ENCODE measurements at places on chromosomes 5 and 9.

- DNase-seq, result no peak
Measured at GRCh38 chr9:33480976-33481375, 7.3 kb upstream of the NOL6 start.

- no peak for DNase-seq
Measured at GRCh38 chr9:76159293-76159926, 234.8 kb downstream of the RFK start.

- DNase-seq, result no peak
Measured at GRCh38 chr5:138833080-138833479, 42.1 kb downstream of the LRRTM2 start.

DNA sequence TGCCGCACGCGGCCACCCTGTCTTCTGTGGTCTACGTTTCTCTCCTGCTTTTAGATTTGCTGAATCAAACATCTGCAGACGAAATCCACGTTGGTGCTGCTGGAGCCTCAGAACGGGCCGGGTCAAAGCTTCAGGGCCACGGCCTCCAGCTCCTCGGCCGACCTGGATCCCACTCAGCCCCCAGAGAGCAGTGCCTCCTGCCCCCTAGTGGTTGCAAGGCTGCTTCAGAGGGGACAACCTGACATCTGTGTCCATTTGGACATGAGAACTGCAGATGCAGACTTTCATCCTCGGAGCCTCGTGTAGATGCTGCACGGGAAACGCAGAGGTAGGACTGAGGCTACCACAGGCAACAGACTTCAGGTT, 23.0 kb upstream of the SLC6A3 start:
- no peak for DNase-seq

DNA sequence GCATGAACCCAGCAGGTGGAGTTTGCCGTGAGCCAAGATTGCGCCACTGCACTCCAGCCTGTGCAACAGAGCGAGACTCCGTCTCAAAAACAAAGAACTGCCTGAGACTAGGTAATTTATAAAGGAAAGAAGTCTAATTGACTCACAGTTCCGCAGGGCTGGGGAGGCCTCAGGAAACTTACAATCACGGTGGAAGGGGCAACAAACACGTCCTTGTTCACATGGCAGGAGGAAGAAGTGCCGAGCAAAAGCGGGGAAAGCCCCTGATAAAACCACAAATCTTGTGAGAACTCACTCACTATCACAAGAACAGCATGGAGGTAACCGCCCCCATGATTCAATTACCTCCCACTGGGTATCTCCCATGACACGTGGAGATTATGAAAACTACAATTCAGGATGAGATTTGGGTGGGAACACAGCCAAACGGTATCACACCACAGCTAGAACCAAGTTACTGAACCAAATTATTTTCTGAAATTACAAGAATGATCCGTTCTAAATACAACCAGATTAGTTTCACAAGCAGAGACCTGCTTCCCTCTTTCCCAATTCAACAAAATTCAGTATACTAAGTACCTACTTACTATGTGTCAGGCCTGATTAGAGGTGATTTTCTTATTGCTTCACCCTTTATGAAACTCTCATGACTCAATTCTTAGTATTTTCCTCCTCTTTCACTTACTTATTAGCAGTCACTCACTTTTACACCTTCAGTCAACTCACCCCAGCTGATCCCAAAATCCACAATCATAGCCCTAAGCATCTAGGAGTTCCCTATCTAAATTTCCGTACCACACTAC, 8.4 kb downstream of the UBTD2 start:
- peak; percentile 87 for DNase-seq

DNA sequence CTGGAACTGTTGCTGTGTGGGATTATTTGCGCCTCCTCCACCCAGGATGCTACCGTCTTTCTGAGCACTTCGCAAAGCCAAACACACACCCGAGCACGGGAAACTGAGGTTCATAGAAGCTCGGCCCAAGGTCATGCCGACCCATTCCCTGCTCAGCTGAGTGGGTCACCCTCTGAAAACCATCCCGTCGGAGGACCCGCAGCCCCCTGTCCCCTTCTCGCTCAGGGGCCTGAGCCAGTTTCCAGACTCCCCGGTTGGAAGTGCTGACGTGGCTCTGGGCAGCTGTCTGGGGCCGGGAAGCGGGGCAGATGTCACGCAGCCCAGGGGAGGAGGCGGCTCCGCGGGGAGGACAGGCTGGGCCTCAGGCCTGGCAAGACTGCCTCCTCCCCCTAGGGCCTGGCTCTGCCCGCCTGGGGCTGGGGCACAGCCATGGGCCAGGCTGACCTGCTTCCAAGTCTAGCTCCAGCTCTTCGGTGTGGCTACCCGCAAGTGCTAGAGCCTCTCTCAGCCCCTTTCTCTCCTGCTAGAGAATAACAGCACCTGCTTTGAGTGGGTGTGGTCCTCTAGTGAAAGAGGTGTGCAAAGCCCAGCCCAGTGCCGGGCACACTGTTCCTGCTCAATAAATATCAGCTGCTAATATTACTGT, 9.9 kb upstream of the CXXC5 start:
- DNase-seq, result peak; percentile 78

DNA sequence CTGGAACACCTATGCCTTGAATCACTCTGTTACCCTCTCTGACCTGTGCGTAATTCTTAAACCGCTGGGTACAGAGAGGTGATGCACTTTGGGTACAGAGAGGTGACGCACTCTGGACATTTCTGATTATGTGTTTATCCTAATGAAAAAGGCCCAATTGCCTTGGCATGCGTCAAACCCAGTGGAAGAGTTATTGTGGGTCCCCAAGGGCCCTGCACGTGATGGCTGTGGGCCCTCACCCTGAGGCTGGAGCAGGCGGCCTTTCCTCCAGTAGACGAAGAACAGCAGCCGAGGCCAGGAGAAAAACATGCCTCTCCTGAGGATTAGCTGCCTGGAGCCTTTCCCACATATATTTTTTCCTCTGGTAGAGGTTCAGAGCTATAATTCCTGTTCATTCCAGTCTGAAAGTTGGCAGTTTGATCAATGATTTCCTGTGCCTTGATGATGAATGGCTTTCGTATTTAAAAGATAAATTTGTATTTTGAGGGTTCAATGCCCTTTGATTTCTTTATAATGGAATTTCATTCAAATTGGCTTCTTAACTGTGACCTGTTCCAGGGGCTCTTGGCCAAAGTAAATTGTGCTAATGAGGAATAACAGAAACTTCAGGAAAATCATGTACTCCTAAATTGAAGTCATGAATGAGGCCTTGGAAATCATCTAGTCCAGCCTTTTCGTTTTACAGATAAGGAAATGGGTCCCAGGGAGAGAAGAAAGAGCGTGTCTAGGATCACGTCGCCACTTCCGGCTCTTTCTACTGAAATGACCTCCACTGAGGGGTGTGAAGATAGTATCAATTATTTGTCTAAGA, 22.8 kb downstream of the ACER2 start:
- DNase-seq, result no peak

GRCh38 chr9:98323051-98323830, 67.8 kb upstream of the TBC1D2 start:
- no peak for DNase-seq
